ENCODE measurements at places on chromosomes 2 and 18.
A peak's percentile ranks its signal among the peaks of the same experiment; 100 is the strongest.

GRCh38 chr18:75679331-75679730 is 251.8 kb upstream of the SMIM21 start:
- H3K4me3 ChIP-seq = no peak overlapping the region
- H3K36me3 ChIP-seq = no peaks in the 10 kb centered on the region
- no peaks in the 10 kb centered on the region for H3K4me1 ChIP-seq
- no peak overlapping the region for H3K27ac ChIP-seq
- DNase-seq = no peak
- H3K27me3 ChIP-seq = no peaks in the 10 kb centered on the region

- no peaks in the 10 kb centered on the region for H3K27me3 ChIP-seq
- H3K4me3 ChIP-seq = no peak overlapping the region
- DNase-seq = no peak
- H3K27ac ChIP-seq = no peak overlapping the region
Measured at GRCh38 chr18:9663377-9663776, 44.7 kb upstream of the RAB31 start.

DNA sequence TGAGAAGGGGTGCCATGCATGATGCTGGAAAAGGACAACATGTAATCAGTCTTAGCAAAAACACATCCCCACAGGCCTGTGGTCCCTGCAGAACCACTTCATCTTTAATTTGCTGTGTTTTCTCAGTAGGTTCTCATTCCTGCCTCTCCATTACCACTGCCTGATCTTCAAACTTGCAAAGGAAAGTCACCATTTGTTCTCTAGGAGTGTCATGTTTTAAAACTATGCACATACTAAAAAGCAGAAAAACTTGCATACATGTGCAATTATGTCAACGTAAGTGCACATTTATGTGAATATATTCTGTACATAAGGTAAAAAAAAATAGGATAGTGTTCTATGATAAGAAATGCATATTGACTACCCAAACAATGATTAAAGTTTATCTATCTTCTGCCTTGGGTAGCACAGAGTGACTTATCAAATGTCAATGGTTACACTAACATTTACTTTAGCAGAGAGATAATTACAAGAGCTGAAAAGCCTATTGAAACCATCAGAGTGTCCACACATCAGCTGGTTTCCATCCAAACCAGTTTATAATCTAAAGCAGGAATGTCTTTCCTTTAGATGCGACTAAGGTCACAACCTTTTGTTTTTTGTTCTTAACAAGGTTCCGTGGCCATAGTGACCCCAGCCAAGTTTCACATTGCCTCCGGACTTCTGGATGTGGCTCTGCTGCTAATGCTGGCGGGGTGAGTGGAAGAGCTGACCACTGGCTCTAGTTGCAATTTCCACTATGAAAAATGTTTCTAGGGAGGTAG is 58.7 kb upstream of the RMDN2 start:
- DNase-seq = no peak
- H3K36me3 ChIP-seq = no peaks in the 10 kb centered on the region
- H3K4me1 ChIP-seq = no peaks in the 10 kb centered on the region
- no peaks in the 10 kb centered on the region for H3K27me3 ChIP-seq
- no peak overlapping the region for H3K4me3 ChIP-seq

GRCh38 chr2:98829581-98830270 is 98.8 kb upstream of the MGAT4A start:
- no peak overlapping the region for H3K27ac ChIP-seq
- H3K36me3 ChIP-seq = no peaks in the 10 kb centered on the region
- H3K4me1 ChIP-seq = peaks cover 1% of the 10 kb centered on the region
- no peak for DNase-seq
- no peak overlapping the region for H3K4me3 ChIP-seq
- no peaks in the 10 kb centered on the region for H3K27me3 ChIP-seq

- no peak overlapping the region for H3K27ac ChIP-seq
- H3K4me3 ChIP-seq = no peak overlapping the region
- no peaks in the 10 kb centered on the region for H3K36me3 ChIP-seq
Measured at GRCh38 chr2:228628682-228629081, 447.2 kb upstream of the SPHKAP start.

- no peak overlapping the region for H3K4me3 ChIP-seq
- no peak overlapping the region for H3K27ac ChIP-seq
- DNase-seq = peak; percentile 77
- H3K27me3 ChIP-seq = no peaks in the 10 kb centered on the region
- no peaks in the 10 kb centered on the region for H3K4me1 ChIP-seq
Measured at GRCh38 chr18:30763902-30764350, 278.6 kb downstream of the DSC3 start.

GRCh38 chr18:32975501-32975900 is 202.7 kb upstream of the KLHL14 start:
- DNase-seq = no peak
- H3K27me3 ChIP-seq = no peaks in the 10 kb centered on the region
- H3K36me3 ChIP-seq = no peaks in the 10 kb centered on the region
- H3K4me1 ChIP-seq = no peaks in the 10 kb centered on the region
- no peak overlapping the region for H3K27ac ChIP-seq

DNA sequence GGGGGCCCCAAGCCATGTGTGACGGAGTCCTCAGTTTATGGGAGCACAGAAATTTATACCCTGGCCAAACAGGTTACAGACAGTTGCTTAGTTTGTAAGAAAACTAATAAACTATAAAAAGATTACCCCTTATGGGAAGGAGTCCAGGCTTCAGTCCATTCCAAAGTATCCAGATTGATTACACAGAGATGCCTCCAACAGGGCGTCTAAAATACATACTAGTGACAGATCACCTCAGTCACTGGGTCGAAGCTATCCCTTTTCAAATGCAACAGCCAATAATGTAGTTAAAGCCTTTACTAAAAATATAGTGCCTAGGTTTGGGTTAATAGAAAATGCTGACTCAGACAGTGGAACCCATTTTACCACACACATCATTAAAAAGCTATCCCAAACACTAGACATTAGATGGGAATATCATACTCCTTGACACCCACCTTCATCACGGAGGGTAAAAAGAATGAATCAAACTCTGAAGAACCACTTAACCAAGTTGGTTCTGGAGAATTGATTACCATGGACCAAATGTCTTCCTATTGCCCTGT is 10.7 kb downstream of the PRPF40A start:
- H3K36me3 ChIP-seq = peaks cover 9% of the 10 kb centered on the region
- H3K27ac ChIP-seq = no peak overlapping the region
- no peaks in the 10 kb centered on the region for H3K27me3 ChIP-seq
- no peak for DNase-seq

DNA sequence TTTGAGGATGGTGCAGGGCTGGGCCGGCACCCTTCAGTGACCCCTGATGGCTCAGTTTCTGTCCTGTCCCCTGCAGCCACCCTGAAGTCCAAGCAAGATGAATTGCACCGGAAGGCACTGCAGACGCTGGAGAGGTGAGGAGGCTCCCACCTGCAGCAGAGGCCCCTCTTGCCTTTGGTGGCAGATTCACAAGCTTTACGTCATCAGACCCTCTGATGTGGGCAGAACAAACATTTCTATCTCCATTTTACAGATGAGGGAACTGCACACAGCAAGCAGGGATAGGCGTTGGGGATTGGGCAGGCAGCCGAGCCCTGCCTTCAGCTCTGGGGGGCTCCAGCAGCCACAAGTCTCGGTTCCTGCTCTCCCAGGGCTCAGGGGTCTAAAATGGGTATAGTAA is 107.7 kb upstream of the MCFD2 start:
- DNase-seq = no peak
- H3K36me3 ChIP-seq = no peaks in the 10 kb centered on the region
- no peak overlapping the region for H3K27ac ChIP-seq
- no peak overlapping the region for H3K4me3 ChIP-seq

GRCh38 chr2:16626997-16627605 is 38.5 kb downstream of the CYRIA start:
- DNase-seq = no peak
- no peak overlapping the region for H3K27ac ChIP-seq
- no peaks in the 10 kb centered on the region for H3K27me3 ChIP-seq
- no peak overlapping the region for H3K4me3 ChIP-seq
- no peaks in the 10 kb centered on the region for H3K36me3 ChIP-seq

GRCh38 chr2:2271469-2271941 is 59.6 kb downstream of the MYT1L start:
- no peaks in the 10 kb centered on the region for H3K27me3 ChIP-seq
- H3K4me3 ChIP-seq = no peak overlapping the region
- no peak overlapping the region for H3K27ac ChIP-seq
- 0 out of 2 replicates have a peak, but pooled peaks cover 2% of the 10 kb centered on the region for H3K4me1 ChIP-seq

DNA sequence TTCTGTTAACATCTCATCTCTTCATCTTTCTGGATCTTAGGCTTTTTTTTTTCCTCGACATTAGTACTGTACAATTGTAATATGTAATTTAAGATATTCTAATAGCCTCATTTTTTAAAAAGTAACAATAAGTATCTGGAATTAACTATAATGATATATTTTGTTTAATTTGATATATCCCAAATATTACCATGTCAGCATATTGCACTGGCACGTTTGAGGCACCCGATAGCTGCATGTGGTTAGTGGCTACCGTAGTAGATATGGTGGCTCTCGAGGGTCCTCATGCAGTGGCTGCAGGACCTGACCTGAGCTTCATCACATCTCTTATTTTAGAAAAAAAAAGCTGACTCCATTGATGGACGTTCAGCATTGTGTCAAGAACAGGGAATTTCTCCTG is 371.9 kb downstream of the DPP10 start:
- peaks cover 2% of the 10 kb centered on the region for H3K4me1 ChIP-seq
- no peaks in the 10 kb centered on the region for H3K36me3 ChIP-seq
- no peaks in the 10 kb centered on the region for H3K27me3 ChIP-seq
- DNase-seq = no peak
- no peak overlapping the region for H3K27ac ChIP-seq

GRCh38 chr2:25491003-25491696 is 149.4 kb upstream of the DNMT3A start:
- H3K4me1 ChIP-seq = no peaks in the 10 kb centered on the region
- no peaks in the 10 kb centered on the region for H3K27me3 ChIP-seq
- H3K27ac ChIP-seq = no peak overlapping the region
- DNase-seq = no peak
- no peaks in the 10 kb centered on the region for H3K36me3 ChIP-seq

GRCh38 chr2:64784168-64785061 is 130.7 kb upstream of the SERTAD2 start:
- DNase-seq = no peak
- no peaks in the 10 kb centered on the region for H3K27me3 ChIP-seq
- H3K27ac ChIP-seq = no peak overlapping the region

DNA sequence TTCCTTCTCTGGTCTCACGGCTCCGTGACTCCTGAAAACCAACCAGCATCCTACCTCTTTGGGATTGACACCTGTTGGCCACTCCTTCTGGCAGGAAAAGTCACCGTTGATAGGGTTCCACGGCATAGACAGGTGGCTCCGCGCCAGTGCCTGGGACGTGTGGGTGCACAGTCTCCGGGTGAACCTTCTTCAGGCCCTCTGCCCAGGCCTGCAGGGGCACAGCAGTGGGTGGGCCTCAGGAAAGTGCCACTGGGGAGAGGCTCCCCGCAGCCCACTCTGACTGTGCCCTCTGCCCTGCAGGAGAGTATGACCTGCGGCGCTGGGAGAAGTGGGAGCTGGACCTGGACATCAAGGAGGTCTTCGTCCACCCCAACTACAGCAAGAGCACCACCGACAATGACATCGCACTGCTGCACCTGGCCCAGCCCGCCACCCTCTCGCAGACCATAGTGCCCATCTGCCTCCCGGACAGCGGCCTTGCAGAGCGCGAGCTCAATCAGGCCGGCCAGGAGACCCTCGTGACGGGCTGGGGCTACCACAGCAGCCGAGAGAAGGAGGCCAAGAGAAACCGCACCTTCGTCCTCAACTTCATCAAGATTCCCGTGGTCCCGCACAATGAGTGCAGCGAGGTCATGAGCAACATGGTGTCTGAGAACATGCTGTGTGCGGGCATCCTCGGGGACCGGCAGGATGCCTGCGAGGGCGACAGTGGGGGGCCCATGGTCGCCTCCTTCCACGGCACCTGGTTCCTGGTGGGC is 10.0 kb downstream of the PROC start:
- H3K36me3 ChIP-seq = no peaks in the 10 kb centered on the region
- H3K27ac ChIP-seq = no peak overlapping the region
- H3K27me3 ChIP-seq = no peaks in the 10 kb centered on the region
- DNase-seq = no peak
- no peaks in the 10 kb centered on the region for H3K4me1 ChIP-seq

GRCh38 chr2:162118166-162119031 is 33.6 kb downstream of the GCG start:
- DNase-seq = no peak
- no peaks in the 10 kb centered on the region for H3K27me3 ChIP-seq
- H3K27ac ChIP-seq = no peak overlapping the region
- no peak overlapping the region for H3K4me3 ChIP-seq
- H3K4me1 ChIP-seq = no peaks in the 10 kb centered on the region

- no peak overlapping the region for H3K4me3 ChIP-seq
- H3K4me1 ChIP-seq = peaks cover 2% of the 10 kb centered on the region
- no peaks in the 10 kb centered on the region for H3K36me3 ChIP-seq
- DNase-seq = no peak
- H3K27ac ChIP-seq = no peak overlapping the region
Measured at GRCh38 chr2:234444893-234445292, 52.0 kb downstream of the ARL4C start.

- H3K27me3 ChIP-seq = no peaks in the 10 kb centered on the region
- no peaks in the 10 kb centered on the region for H3K36me3 ChIP-seq
- no peak for DNase-seq
Measured at GRCh38 chr2:159714247-159714930, 2.1 kb downstream of the MARCHF7 start.

DNA sequence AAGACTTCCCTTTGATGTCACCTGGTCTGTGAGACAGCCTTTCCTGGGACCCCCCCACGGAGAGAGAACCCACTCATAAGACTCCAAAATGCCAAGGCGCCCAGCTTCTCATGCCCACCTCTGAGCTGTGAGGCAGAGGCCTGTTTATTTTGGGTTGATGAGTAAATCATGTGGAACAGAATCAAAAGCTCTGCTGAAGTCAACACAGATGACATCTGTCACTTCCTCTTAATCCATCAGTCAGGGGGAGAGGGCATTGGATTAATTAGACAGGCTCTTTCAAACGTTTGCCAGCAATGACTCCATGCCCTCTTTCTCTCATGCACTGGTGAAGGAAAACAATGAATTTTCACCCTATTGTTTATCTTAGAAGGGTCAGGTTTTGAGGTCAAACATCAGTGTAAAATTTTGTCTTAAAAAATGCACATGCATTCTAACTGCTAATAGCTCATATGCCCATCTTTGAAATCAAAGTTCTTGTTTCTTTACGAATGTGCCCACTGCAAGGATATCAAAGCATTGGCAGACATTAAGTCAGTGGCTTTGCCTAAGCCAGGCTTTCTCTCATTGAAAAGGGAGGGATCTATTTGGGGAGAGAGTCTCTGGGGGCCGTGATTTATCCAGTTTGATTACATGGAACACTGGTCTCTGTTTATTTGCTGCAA is 184.1 kb downstream of the ACKR3 start:
- no peak overlapping the region for H3K27ac ChIP-seq
- DNase-seq = no peak
- no peak overlapping the region for H3K4me3 ChIP-seq
- H3K36me3 ChIP-seq = no peaks in the 10 kb centered on the region

- H3K27ac ChIP-seq = no peak overlapping the region
- no peak for DNase-seq
- no peak overlapping the region for H3K4me3 ChIP-seq
- H3K36me3 ChIP-seq = no peaks in the 10 kb centered on the region
- H3K27me3 ChIP-seq = no peaks in the 10 kb centered on the region
- no peaks in the 10 kb centered on the region for H3K4me1 ChIP-seq
Measured at GRCh38 chr2:84283506-84283905, 175.6 kb downstream of the SUCLG1 start.
